ENCODE measurements at places on chromosomes 16 and 17.
A peak's percentile ranks its signal among the peaks of the same experiment; 100 is the strongest.

GRCh38 chr17:46038414-46038813, 39.4 kb downstream of the STH start:
- ATAC-seq, result no peak

GRCh38 chr16:17757808-17758207, 287.0 kb upstream of the XYLT1 start:
- ATAC-seq, result no peak

DNA sequence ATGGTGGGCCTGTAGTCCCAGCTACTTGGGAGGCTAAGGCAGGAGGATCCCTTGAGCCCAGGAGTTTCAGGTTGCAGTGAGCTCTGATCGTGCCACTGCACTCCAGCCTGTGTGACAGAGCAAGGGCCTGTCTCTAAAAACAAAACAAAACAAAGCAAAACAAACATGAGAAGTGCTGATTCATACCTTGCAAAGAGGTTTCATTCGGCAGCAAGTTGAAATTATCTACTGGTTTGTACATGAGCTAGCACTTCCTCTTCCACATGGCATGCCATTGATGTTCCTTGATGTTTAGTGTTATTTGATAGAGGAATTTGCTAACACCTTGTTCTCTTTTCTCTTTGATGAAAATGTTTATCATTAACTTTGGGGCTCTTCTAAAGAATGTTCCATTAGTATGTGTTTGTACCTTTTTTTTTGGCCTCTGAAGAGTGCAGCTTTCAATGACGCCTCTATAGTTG, 50.6 kb downstream of the SPECC1 start:
- ATAC-seq, result no peak

DNA sequence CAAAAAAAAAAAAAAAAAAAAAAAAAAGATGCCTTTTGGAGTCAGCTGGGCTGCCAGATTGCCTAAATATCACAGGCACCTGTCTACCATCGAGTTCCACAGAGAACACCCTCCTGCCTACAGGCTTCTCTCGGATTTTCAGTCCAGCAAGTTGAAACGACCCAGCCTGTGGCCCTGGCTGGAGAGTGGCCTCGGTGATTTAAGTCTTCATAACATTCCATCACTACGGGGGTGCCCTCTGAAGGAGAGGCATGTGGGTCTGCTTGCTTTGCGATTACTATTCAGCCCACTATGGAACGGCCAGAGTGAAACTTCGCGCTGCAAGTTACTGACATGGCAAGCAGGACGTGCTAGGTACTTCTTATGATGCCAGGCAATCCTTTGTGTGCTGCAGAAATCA, 42.8 kb downstream of the MARCHF10 start:
- ATAC-seq, result no peak

DNA sequence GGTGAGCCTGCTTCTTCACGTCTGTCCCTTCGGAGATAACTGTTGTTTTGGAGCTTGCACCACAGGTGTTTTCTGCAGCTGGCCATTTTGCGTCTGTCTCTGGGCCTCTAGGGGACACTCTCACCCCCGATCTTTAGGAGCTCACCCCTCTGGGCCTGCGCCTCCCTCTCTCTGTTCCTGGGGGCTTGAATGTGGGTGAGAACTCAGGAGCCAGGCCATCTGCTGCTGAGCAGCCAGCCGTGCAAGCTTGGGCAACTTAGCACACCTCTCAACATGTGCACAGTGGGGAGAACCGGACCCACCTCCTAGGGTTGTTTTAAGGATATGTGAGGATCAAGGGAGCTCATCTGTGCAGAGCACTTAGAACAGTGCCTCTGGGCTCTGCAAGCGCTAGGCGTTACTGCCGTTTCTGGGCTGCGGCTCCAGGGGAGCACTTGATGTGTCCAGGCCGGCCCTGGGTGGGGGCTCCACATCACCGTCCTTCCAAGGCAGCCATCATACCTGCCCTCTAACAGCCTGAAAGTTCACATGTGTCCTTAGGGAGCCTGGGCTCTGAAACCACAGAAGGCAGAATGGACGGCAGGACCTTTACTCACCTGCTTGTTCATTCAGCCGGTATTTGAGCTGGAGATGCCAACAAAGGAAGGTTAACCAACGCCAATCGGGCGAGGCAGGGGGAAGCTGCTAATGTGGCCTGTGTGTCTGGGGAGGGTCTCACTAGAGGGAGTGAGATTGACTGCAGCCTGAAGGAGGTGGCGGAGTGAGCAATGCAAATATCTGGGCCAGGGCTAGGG, 66.3 kb downstream of the MRC2 start:
- no peak for ATAC-seq

GRCh38 chr17:50685691-50686493, 21.8 kb downstream of the ANKRD40 start:
- no peak for ATAC-seq

- peak; percentile 84 for ATAC-seq
Observed at GRCh38 chr17:47239967-47240651, 13.5 kb upstream of the ITGB3 start.

DNA sequence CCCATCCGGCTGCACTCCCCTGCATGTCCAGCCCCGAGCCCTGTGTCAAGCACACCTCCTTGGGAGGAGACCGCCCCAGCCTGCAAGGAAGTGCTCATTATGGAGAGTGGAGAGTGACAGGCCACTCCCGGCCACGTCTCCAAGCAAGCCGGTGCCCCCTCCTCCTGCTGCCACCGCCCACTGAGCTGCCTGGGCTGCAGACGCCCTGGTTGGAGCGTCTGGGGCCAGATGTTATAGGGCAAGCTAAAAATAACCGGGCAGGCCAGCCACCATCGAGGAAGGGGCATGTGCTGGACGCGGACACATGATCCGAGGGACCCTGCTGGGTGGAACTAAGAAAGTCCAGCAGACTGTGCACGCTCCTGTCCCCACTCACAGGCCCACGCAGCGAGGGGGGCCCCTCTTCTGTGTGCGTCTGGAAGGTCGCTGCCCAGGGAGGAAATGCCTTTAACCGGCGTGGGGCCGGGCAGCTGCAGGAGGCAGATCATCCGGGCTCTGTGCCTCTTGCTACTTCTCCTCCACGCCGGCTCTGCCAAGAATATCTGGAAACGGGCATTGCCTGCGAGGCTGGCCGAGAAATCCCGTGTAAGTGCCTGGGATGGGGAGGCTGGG, at the start of gene WFDC1:
TSS of gene WFDC1 (plus strand) at position 348 of the 612 bp plus-strand sequence. CDS start at position 442, 94 bp downstream.
- peak; percentile 51 for ATAC-seq

DNA sequence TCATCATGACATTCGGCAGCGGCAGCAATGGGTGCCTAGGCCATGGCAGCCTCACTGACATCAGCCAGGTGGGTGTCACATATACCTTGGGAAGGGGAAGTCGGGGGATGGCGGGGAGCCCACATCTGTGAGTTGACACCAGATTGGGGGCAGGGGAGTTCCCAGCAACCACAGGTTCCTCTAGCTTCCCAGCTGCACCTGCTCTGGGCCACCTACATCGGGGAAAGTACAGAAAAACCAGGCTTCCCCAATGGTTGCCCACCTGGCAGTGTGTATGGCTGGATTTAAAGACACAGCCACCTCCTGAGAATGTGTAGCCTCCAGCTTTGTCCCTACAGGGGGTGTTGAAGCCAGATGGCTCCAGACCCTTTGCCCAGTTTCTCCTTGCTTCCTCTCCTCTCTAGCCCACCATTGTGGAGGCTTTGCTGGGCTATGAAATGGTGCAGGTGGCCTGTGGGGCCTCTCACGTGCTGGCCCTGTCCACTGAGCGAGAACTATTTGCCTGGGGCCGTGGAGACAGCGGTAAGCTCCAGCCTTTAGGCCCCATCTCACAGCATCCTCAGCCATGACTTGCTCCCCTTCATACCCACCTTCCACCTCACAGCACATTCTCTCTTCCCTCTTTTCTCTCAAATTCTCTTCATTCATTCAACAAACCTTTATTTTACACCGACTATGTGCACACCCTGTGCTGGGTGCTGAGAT, 5.0 kb upstream of the TRAF4 start:
- ATAC-seq, result no peak

DNA sequence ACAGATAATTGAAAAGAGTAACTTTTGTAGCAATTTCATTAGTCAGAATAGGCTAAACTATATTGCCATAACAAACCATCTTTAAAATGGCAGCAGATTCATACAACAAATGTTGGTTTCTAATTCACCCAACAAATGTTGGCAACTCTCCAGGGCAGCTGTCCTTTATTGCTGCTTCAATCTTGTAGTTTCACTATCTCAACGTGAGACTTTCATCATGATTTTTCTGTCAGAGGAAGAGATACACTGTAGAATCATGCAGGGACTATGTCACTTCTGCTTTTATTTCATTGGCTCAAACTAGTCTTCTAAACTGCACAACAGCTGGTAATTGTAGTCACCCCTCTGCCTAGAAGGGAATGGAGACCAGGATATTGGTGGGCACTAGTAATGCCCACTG, 174.2 kb downstream of the TANC2 start:
- no peak for ATAC-seq

All from gastroesophageal sphincter (tissue), 4 donors.